ENCODE measurements at places on chromosomes 7 and 10.

DNA sequence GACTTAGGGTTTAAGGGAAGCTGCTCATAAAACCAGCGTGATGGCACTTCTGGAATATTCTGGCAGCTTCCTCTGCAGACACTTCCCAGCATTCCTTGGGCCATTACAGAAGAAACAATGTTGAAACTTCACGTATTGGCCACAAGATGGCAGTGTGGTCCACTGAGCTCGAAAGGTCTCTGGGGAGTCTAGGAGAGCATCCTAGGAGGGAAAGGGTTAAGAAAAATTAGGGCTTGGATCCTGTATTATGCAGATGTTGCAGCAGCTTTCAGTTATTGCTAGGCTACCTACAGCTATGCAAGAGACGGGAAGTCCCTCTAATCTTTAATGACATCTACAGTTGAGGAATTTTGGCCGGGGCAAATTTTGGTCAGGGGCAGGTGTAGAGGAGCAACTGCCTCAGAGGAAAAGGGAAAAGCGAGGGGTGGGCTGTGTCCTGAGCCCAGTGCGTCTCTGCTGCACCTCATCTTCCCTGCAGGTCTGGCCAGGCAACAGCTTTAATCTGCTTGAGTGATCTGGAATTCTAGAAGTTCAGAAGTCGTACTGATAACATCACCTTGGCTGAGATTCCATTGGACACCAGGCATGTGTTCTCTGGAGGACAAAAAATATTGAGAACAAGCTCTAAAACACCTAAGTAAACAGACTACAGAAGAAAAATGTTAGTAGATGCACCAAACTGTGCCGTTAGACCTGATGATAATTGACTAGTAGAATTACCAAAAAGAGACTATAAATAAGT, 220.8 kb upstream of the PRSS58 start:
- no peaks in the 10 kb centered on the region for H3K36me3 ChIP-seq
- no peak for DNase-seq
- no peak overlapping the region for H3K27ac ChIP-seq
- no peak overlapping the region for H3K4me3 ChIP-seq
- H3K27me3 ChIP-seq: no peaks in the 10 kb centered on the region
- no peaks in the 10 kb centered on the region for H3K4me1 ChIP-seq

GRCh38 chr7:37916017-37916672, 472 bp downstream of the SFRP4 start:
- DNase-seq: peak; percentile 68
- no peaks in the 10 kb centered on the region for H3K27me3 ChIP-seq
- H3K4me1 ChIP-seq: no peaks in the 10 kb centered on the region

DNA sequence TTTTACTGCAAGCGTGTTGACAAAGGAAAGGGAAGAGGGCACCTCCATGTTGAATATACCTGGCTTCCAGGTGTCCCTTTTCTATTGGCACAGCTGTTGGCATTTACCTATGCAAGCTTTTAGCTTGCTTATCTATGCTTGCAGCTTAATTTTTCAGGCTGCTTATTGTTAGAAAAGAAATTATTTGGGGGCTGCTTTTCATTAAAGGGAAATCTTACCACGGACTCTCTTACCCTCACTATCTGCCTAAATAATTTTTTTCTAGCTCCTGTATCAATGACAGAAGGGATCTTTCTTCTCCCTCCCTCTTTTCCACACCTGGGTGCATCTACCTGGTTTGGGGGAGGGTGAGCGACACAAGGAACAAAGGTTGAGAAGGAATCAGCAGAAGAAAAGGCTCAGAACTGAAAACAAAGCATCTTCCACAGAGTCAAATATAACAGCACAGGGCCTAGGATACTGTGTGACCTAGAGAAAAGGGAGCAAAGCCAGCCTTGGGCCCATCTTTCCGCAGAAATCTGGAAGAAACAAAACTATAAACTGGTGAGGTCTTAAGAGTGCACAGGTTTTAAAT, 15.2 kb upstream of the GJC3 start:
- H3K4me3 ChIP-seq: no peak overlapping the region
- no peak for DNase-seq
- H3K27ac ChIP-seq: no peak overlapping the region
- H3K27me3 ChIP-seq: no peaks in the 10 kb centered on the region
- no peaks in the 10 kb centered on the region for H3K36me3 ChIP-seq

DNA sequence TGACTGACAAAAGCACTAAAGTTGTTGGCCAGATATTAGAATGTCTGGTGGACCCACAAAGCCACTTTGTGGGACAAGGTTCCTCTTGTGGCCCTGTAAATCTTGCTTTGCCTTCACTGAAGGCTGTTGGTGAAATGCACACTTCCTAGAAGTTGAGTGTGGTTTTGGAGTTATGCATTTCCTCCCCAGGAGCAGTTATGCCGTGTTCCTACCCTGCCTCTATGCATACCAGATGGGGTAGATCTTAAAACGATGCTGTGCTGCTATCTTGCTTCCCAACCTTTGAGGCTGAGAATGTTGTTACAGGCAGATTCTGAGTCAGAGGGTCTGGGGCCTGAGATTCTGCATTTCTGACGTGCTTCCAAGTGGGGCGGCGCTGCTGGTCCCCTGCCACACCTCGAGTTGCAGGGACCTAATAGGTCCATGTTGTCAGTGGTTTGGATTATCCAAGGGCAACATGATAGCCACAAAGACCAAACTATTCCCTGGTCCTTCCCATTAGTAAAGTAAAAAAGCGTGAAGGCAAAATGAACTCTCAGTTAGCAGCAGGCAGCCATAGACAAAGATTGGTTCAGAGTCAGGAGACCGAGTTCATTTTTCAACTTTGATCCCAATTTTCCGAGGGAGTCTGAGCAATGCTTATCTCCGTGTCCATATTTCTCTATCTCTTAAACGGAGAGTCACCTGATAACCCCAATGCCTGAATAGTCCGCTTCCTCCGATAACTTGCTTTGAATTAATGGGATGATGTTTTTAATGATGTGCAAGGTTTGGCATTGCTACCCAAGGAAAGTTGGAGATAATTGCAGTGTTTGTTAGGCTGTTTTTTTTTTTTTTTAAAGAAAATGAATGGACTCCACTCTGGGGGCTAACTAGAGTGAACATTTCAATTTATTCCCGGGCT, 55.8 kb downstream of the CDHR3 start:
- no peak overlapping the region for H3K27ac ChIP-seq
- DNase-seq: no peak
- no peaks in the 10 kb centered on the region for H3K4me1 ChIP-seq
- no peak overlapping the region for H3K4me3 ChIP-seq
- H3K27me3 ChIP-seq: no peaks in the 10 kb centered on the region

DNA sequence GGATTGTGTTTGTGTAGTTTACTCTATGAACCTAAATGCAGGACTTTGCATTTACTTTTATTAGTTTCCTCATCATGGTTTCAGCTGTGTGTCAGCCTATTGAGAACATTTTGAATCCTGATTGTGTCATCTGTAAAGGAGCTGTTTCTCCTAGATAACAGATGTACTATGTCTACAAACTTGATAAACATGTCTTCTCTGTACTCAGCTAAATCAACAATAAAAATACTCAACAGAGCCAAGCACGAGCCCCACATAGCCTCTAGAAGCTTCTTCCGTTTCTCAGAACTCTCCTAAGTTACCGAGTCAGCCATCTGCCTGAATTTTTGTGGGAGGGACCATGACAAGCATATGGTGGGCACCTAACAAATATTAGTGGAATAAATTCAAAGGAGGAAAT, 234.7 kb downstream of the SKAP2 start:
- H3K27ac ChIP-seq: no peak overlapping the region
- no peaks in the 10 kb centered on the region for H3K4me1 ChIP-seq
- no peak for DNase-seq
- no peaks in the 10 kb centered on the region for H3K36me3 ChIP-seq

DNA sequence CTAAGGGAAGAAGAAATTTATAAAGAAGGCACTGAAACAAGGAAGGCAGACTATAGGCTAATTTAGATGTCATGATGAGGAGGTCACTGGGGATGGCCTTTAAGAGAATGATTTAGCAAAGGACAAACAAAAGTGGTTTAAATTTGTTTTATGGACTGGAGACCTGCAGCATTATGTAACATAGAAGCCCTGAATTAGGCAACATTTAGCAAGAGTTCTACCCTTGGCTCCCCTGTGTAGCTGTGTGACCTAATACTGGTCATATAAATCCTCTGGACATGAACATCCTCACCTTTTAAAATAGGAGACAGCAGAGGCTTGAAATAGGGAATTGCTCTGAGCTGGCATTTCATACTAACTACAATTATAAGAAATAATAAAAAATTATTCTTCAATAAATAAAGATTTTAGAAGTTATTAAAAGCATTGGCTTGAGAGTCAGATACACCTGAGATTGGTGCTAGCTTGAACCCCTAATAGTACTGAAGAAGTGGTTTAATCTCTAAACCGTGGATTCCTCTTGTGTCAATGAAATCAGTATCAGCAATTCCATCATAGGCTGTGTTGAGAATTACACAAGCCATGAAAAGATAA, 48.9 kb downstream of the RNLS start:
- no peak overlapping the region for H3K4me3 ChIP-seq
- H3K27ac ChIP-seq: no peak overlapping the region
- no peak for DNase-seq
- no peaks in the 10 kb centered on the region for H3K4me1 ChIP-seq
- no peaks in the 10 kb centered on the region for H3K36me3 ChIP-seq

GRCh38 chr10:44807451-44807850, 103.7 kb upstream of the TMEM72 start:
- no peak for DNase-seq
- no peak overlapping the region for H3K27ac ChIP-seq
- no peaks in the 10 kb centered on the region for H3K36me3 ChIP-seq
- H3K4me3 ChIP-seq: no peak overlapping the region

DNA sequence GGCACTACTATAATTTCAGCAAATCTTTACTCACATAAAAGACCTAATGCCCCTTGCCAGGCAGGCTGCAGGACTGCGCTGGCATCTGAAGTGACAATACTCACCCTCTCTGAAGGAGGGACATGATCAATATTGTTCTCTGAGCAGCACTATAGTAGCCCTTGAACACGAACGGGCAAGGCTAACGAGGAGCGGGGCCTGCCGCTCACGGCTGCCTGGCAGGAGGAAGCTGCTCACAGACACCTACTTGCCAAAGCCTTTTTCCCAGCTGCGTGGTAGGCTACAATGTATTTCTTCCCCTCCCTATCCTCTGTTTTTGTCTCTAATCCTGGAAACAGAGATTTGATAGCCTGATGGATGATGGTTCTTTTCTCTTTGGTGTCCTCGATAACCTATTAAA, 19.9 kb downstream of the PUS7 start:
- no peak overlapping the region for H3K4me3 ChIP-seq
- H3K27ac ChIP-seq: no peak overlapping the region
- no peak for DNase-seq
- no peaks in the 10 kb centered on the region for H3K27me3 ChIP-seq

DNA sequence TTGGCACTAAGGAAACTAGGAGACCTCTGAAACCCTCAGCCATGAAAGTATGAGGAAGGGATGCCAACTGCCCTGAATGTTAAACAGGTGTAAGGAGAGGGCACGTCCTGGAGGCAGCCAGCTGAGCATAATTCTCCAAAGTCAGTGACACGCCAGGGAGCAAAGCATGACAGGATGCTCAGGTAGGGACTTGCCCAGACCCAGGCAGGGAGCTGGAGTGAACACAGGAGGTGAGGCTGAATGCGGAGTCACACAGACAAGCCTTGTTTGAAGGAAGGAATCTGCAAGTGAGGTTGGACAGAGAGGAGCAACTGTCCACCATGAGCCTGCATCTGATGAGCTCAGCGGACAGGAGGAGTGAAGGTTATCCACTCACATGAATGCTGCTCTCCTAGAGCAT, 41.5 kb downstream of the KLRG2 start:
- no peaks in the 10 kb centered on the region for H3K36me3 ChIP-seq

GRCh38 chr7:2717293-2718261, 29.6 kb downstream of the AMZ1 start:
- H3K4me1 ChIP-seq: no peaks in the 10 kb centered on the region
- DNase-seq: no peak
- H3K27me3 ChIP-seq: no peaks in the 10 kb centered on the region
- H3K36me3 ChIP-seq: no peaks in the 10 kb centered on the region
- peak overlapping the region; percentile 28 for H3K4me3 ChIP-seq
- H3K27ac ChIP-seq: no peak overlapping the region

DNA sequence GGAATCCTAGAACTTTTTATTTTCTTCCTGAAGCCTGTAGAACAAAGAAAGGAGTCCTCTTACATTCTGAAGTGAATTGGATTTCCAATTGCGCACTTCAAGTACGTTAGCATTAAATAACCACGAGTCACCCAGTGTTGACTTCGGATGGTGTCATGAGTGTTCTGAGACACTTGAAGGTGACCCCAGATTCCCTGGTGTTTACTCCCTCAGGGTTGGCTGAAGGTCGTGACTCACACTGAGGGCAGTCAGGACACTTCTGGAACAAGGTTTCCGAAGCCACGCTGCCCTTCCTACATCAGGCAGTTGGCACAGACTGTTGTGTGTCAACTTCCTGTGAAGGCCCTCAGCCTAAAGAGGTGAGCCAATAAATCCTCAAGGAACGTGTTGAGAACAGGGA, 186.6 kb upstream of the CELF2 start:
- peak overlapping the region; percentile 84 for H3K27ac ChIP-seq
- no peaks in the 10 kb centered on the region for H3K36me3 ChIP-seq
- no peaks in the 10 kb centered on the region for H3K27me3 ChIP-seq
- no peak overlapping the region for H3K4me3 ChIP-seq
- no peaks in the 10 kb centered on the region for H3K4me1 ChIP-seq

DNA sequence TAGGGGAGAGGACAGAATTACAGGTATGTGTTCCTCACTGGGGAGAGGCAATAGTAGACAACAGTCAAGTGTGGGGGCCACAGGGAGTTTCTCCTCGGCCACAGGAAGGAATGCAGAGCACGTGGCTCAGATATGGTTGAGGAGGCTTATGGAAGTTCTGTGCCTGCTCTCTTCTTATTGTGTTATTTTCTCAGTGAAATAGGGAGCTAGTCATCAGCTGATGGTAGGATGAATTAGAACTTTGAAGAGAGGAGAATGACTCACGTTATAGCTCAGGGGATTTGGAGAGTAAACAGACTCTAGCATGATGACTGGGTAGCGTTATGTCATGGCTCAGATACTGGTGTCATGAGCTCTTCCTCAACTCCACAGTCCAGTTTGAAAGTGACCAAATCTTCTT, 308.3 kb upstream of the IGFBP3 start:
- no peak overlapping the region for H3K4me3 ChIP-seq
- H3K4me1 ChIP-seq: no peaks in the 10 kb centered on the region
- no peaks in the 10 kb centered on the region for H3K27me3 ChIP-seq
- no peak for DNase-seq
- H3K36me3 ChIP-seq: no peaks in the 10 kb centered on the region
- H3K27ac ChIP-seq: no peak overlapping the region

DNA sequence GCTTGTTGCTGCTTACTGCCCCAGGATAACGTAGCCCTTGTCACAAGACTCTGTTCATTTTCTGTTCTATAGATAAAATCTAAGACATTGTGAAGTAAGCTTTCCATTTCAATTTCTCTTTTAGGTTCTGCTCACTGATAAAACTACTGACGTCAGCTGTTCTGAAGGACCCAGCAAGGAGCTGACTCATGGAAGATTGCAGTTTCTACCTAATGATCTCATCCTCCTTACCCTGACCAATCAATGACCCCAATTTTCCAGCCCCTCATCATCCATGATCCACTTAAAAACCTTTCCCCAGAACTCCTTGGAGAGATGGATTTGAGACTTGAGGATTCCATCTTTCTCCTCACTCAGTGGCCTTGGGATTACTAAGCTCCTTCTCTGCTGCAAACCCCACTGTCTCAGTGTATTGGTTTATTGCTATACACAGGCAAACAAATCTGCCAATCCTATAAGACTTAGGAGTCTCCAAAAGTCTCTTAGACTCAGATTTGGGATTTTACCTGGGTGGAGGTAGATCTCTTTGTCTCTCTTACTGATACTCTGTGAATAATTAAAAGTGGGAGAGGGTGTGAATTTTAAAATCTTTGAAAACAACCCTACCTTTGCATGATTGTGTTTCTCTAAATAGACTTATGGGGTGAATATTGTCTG, 109.2 kb upstream of the TRIM24 start:
- H3K27ac ChIP-seq: no peak overlapping the region
- no peaks in the 10 kb centered on the region for H3K4me1 ChIP-seq
- no peaks in the 10 kb centered on the region for H3K36me3 ChIP-seq
- H3K4me3 ChIP-seq: no peak overlapping the region
- no peaks in the 10 kb centered on the region for H3K27me3 ChIP-seq
